ENCODE measurements at places on chromosomes 7 and 10. TPM values are rescaled to one million over a fixed set of nuclear protein-coding genes. Genes with fewer than 3 reads are reported as not detected.

The FEZF1 gene
- not detected for polyA plus RNA-seq

The EFCAB10 gene
- polyA plus RNA-seq, result 1.5 TPM

The UNC5B gene
- polyA plus RNA-seq, result 73.3 TPM

The EMX2 gene
- not detected for polyA plus RNA-seq

The PTN gene
- polyA plus RNA-seq, result 68.5 TPM

The THSD7A gene
- polyA plus RNA-seq, result 1.5 TPM

The OR6V1 gene
- polyA plus RNA-seq, result not detected

The MSS51 gene
- 3.5 TPM for polyA plus RNA-seq

The SYCE1 gene
- polyA plus RNA-seq, result not detected

The TFPI2 gene
- 12.6 TPM for polyA plus RNA-seq

The KLF14 gene
- not detected for polyA plus RNA-seq

The PHTF2 gene
- 28.4 TPM for polyA plus RNA-seq

The TMEM213 gene
- not detected for polyA plus RNA-seq

The TMEM196 gene
- polyA plus RNA-seq, result not detected

The SLK gene
- polyA plus RNA-seq, result 35.2 TPM

The EGFR gene
- not detected for polyA plus RNA-seq

The RNF32 gene
- polyA plus RNA-seq, result 0.96 TPM

The GCC1 gene
- polyA plus RNA-seq, result 8.7 TPM

The SLC26A3 gene
- polyA plus RNA-seq, result 0.06 TPM

The GARIN1A gene
- 0.83 TPM for polyA plus RNA-seq

The GJD4 gene
- not detected for polyA plus RNA-seq

Data from cardiac muscle cell (in vitro differentiated cells and primary cell).